H4 (cell line): ENCODE measurements at places on chromosomes 5 and 9. TPM values are rescaled to one million over a fixed set of nuclear protein-coding genes. Genes with fewer than 3 reads are reported as not detected.

CD14 gene
- total RNA-seq, result not detected in 2 replicates

GABRB2 gene
- total RNA-seq, result 0.64 and 0.81 TPM in 2 replicates

PROB1 gene
- total RNA-seq, result not detected in 2 replicates

PCDHA9 gene
- 0.08 TPM in 1 of 2 replicates, not detected in the other for total RNA-seq

AIF1L gene
- total RNA-seq, result 3.3 TPM in 2 replicates

PDLIM7 gene
- total RNA-seq, result 127 and 138 TPM in 2 replicates
